ENCODE measurements at places on chromosomes 12 and 14.

- DNase-seq, result no peak
Observed at GRCh38 chr12:86729739-86730138, 473.5 kb upstream of the MGAT4C start.

- DNase-seq, result no peak
Observed at GRCh38 chr12:76670776-76671175, 93.1 kb upstream of the ZDHHC17 start.

DNA sequence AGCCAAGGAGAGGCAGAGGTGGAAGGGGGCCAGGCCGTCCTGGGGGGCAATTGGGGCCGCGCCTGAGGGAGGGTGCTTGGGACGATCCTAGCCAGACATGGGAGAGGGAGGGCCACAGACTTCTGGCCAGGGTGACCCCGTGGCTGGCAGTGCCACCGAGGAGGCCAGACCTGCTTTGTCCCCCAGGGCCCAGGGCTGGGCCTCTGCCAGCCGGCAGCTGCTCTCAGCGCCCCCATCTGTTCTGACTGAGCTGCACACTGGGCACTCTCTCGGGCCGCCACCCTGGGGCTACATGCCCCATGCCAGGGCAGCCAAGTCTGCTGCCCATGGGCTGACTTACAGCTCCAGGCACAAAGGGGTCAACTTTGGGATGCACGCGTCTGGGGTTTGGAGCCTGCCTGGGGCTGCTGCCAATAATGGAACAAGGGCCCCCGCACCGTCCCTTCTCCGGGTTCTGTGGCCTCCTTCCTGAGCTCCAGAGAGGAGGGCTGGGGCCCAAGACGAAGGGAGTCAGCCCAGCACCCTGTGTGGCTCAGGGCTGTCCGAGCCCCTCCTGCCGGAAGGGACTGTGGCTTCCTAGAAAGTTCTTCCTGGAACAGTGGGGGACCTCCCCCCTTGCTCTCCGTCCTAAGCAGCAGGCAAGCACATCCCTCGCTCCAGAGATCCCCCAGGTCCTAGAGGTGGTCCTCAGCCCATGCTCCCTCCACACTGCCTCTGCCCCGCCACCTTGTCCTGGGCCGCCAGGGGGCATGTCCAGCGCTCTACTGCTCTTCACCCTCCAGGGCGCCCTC is 1.1 kb downstream of the ADSS1 start:
- DNase-seq, result no peak

- no peak for DNase-seq
Observed at GRCh38 chr12:49244176-49244575, 20.7 kb upstream of the TUBA1C start.

DNA sequence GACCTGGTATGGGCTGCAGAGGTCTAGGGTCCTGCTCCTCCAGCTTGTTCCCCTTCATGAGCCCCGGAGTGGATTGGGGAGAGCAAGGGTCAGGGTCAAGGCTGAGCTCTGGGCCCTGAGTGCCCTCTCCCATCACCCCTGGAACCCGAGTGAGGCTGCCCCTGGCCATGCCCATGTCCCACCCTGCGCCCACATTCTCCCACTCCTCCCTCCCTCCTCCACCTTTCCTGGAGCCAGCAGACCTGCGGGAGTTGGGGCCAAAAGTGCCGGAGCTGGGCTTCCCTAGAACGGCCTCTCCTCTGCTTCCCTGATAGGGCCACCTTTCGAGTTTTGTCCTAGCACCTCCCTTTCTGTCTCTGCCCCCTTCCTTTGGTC is 590 bp downstream of the SCNN1A start:
- no peak for DNase-seq

DNA sequence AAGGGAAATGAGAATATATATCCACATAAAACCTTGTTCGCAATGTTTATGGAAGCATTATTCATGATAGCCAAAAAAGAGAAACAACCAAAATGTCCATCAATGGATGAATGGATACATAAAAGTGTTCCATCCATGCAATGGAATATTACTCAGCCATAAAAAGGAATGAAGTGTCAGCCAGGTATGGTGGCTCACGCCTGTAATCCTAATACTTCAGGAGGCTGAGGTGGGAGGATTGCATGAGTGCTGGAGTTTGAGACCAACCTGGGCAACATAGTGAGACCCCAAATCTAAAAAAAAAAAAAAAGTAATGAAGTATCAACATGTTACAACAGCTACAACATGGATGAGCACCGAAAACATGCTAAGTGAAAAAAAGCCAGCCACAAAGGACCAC is 23.6 kb upstream of the C12orf76 start:
- no peak for DNase-seq

DNA sequence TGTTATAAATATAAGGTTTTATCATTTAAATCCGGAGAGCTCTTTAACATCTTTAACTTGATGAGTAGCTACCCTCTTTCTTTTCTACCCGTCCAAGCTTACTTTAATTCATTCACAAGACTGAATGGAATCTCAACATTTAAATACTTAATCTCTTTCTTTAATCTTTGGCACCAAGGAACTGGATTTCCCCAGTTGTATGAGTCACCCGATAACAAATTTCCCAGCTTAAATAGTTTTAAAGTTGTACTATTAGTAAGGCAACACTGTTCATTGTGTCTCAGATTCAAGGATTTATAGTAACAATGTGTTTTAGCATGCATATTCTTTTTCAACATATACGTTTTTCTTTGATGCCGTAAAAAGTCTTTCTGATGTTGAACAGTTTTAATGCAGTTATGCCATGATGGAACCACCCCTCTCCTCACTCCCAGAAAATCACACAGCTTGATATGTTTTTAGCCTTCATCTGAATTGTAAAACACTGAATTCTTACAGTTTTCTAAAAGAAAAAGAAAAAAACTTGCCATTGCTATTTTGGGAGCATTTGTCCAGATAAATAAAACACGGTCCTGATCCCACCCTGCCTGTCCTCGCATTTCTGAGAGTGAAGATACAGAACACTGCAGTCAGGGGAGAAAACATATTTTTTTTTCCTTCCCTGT is 16.0 kb upstream of the LRP6 start:
- DNase-seq, result no peak
